Neuronal stem cell (in vitro differentiated cells): ENCODE measurements at places on chromosomes 3 and 15.

- DNase-seq, result no peak
These were observed 330.1 kb downstream of the SOX2 start for GRCh38 chr3:182041668-182042291.

DNA sequence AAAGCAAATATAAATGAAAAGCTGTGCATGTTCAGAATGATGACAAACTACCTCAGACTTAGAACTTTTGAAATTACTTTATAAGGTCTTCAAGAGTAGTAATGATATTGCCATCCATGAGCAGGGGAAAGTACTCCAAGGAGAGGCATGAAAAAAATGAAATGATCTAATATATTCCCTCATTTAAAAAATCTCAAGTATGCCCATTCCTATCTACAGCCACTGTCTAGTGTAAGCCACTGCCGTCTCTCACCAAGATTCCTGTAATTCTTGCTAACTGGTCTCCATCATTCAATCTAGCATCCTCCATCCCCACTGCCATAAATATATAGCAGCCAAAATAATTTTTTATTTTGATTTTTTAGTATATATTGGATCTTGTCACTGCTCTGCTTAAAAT, 258.8 kb downstream of the PLOD2 start:
- no peak for DNase-seq

GRCh38 chr3:46187341-46187700, 20.8 kb downstream of the CCR1 start:
- DNase-seq, result no peak

GRCh38 chr15:101045236-101045646, 126.1 kb downstream of the LRRK1 start:
- no peak for DNase-seq

DNA sequence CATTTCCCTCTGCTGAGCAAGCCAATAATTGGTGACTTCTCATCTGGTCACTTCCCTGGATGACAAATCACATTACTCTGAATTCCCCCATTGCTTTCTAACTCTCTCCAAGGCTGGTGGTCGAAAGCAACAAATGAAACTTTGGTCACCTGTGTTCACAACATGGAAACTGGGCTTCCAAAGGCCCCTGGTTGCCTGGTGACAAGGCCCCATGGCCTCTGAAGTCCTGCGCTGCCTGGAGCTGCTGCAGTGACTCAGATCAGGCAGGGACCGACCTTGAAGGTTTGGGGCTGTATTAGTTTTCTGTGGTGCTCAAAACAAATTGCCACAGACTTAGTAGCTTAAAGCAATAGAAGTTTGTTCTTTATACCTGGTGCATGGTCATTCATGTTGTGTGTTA, 345.3 kb downstream of the WDR72 start:
- DNase-seq, result no peak

- DNase-seq, result no peak
These were observed 137.9 kb upstream of the PRR20G start for GRCh38 chr3:127425505-127426443.

- DNase-seq, result no peak
These were observed 12.7 kb downstream of the PLXND1 start for GRCh38 chr3:129593595-129594339.

GRCh38 chr3:112373924-112374323, 41.0 kb downstream of the CD200 start:
- no peak for DNase-seq

DNA sequence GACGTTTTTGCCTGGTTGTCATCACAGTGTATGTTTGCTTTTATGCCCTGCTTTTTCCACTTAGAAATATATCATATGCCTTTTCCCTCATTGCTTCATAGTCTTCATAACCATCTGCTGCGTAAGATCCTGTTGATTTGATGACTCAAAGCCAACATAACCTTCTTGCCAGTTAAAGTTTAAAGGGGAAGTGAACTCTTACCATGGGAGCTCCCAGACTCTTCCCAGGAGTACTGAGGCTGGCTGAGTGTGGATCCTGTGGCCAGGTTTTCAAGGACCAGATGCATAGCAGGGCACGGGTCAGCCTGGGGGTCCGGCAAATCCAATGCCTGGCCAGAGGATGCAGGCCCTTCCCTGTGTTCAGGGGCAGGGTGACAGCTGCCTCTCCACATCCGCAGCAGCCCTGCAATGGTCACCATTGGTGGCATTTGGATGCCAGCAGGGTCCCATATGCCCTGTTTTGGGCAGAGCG, 42.0 kb upstream of the SACM1L start:
- DNase-seq, result no peak

DNA sequence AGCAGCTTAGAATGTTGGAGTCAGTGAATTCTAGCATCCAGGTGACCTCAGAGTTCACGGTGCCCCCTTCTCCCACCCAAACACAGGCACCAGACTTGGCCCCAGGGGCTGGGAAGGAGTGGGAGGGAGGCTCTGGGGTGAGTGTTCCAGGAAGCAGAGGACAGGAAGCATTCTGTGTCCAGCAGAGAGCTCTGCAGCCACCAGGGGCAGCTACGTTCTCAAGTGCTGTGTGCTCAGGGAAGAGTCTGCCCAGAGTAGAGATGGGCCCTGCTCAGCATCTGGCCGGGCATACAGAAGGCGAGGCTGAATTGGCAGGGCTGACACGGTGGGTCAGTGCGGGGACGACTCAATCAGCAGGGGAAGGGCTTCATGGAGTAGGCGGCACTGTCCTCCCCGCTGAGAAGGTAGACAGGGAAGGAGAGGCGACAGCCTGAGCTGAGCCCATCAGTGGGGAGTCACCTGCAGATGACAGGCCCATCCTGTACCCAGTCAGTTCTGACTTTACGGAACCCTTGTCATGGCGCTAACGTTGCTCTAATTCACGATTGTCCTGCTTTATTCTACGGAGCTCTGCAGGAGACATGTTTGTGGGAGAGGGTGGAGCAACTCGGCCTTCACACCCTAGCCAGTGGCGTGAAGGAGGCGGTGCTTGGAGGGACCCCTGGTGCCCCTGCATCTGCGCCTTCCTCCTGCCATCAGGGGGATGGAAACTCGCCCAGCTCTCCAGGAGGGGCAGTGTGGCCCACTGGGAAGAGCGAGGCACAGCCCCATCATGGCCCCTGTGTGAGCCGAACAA, 82.2 kb downstream of the C3orf70 start:
- peak; percentile 6 for DNase-seq

DNA sequence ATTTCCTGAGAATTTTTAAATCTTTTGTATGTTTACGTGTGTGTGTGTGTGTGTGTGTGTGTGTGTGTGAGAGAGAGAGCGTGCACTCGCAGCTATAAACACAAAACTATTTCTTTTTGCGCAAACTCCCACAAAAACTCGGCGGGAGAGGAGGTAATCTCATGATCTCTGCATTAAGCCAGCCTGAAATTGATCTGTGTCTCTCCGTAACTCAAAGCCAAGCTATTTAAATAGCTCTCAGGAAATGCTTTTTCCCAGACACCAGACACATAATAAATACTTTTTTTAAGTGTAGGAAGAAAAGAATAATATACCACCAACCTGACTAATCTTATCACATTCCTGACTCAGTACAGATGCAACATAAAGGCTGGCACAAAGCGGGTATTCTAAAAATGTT, 226.8 kb downstream of the MAGI1 start:
- DNase-seq, result no peak
